ENCODE measurements at places on chromosomes 6 and 20. TPM values are rescaled to one million over a fixed set of nuclear protein-coding genes. Genes with fewer than 3 reads are reported as not detected.

GRCh38 chr6:154510144-154510905 lies at the start of gene CNKSR3:
Gene CNKSR3 (minus strand): TSS chr6:154510685. CDS start chr6:154510114, 571 bp downstream.
- peak; percentile 93 for DNase-seq

- DNase-seq: no peak
These were observed 210.3 kb downstream of the FOXA2 start for GRCh38 chr20:22374066-22374465.

- DNase-seq: no peak
These were observed 586.6 kb downstream of the KIF16B start for GRCh38 chr20:15986690-15987089.

RBPJL gene
- not detected for total RNA-seq

DEFB132 gene
- not detected for total RNA-seq
